Mesendoderm (in vitro differentiated cells): ENCODE measurements at places on chromosomes 3 and 15.
A peak's percentile ranks its signal among the peaks of the same experiment; 100 is the strongest.

- no peaks in the 10 kb centered on the region for H3K27me3 ChIP-seq
- no peak overlapping the region for H3K4me3 ChIP-seq
- H3K36me3 ChIP-seq = no peaks in the 10 kb centered on the region
- peaks cover 3% of the 10 kb centered on the region for H3K4me1 ChIP-seq
- DNase-seq = peak; percentile 31
Observed at GRCh38 chr3:153172796-153173757, 11.1 kb downstream of the RAP2B start.

GRCh38 chr3:94106268-94106667 lies 43.4 kb downstream of the NSUN3 start:
- peak; percentile 21 for DNase-seq
- no peak overlapping the region for H3K27ac ChIP-seq

DNA sequence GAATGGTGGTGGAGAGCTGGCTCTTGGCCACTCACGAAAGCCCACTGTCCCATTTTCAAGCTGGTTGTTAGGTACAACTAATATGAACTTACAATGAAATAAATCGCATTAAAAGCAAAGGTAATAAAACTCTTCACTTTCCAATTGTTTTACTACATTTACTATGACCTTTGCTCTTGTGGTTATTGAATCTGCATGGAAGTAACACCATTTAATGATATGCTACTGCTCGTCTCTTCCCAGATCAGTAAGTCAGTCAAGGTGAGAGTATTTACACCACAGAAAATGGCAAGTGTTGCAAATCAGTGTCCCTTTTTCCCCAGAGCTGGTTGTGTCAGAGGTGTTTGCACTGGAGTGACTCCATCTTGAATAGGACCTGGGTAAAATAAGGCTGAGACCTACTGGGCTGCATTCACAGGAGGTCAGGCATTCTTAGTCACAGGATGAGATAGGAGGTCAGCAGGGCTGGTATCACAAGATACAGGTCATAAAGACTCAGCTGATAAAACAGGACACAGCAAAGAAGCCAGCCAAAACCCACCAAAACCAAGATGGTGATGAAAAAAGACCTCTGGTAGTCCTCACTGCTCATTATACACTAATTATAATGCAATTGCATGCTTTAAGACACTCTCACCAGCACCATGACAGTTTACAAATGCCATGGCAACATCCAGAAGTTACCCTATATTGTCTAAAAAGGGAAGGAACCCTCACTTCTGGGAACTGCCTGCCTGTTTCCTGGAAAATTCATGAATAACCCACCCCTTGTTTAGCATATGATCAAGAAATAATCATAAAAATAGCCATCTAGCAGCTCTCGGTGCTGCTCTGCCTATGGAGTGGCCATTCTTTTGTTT lies 57.6 kb downstream of the FRMD4B start:
- no peak overlapping the region for H3K4me3 ChIP-seq
- H3K27me3 ChIP-seq = no peaks in the 10 kb centered on the region
- no peaks in the 10 kb centered on the region for H3K36me3 ChIP-seq
- no peak overlapping the region for H3K27ac ChIP-seq
- no peaks in the 10 kb centered on the region for H3K4me1 ChIP-seq

DNA sequence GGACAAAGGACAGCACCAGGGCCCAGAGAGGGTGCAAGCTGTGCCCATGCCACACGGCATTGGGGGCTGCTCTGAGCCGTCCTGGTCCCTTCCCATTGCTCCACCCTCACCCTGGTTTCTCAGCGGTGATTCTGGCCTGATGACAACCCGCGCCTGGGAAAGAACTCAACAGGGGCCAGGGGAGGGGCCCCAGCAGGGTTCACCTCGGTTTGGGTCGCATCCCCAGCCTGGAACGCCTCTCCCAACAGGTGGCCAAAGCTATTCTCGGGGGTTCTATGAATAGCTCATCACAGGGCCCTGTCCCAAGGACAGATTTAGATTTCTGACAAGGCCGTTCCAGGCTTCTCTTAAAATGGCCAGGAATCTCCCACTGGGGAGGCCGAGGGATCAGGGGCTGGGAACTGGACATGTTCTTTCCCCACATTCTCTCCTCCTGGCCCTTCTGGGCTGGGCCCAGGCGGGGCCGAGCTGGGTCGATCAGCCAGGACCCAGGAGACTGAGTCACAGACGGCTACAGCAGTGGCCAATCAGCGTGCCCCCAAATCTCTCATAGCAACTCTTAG lies 17.9 kb downstream of the GRIP2 start:
- H3K27me3 ChIP-seq = no peaks in the 10 kb centered on the region
- peaks cover 4% of the 10 kb centered on the region for H3K4me1 ChIP-seq
- H3K4me3 ChIP-seq = no peak overlapping the region
- no peaks in the 10 kb centered on the region for H3K36me3 ChIP-seq

DNA sequence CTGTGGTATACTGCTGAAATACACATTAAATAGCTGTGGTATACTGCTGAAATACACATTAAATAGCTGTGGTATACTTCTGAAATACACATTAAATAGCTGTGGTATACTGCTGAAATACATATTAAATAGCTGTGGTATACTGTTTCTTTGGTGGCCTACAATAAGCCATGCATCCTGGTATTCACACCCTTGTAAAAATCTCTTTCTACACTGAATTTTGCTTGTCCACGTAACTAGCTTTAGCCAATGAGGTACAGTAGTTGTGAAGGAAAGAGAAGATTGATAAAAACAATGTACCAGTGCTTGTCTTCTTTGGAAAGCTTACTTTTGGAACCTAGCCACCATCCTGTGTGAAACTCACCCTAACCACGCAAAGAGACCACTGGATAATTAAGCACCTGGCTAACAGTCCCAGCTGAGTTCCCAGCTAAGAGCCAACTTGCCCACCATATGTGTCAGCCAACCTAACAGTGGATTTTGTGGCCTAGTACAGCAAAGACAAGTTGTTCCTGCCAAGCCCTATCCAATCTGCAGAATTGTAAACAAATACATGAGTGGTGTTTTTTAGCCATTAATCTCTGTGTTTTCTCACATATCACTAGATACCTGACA lies 103.4 kb upstream of the MELTF start:
- no peak overlapping the region for H3K4me3 ChIP-seq
- DNase-seq = no peak
- H3K4me1 ChIP-seq = peaks cover 2% of the 10 kb centered on the region
